ENCODE measurements at places on chromosomes 7 and 10.

DNA sequence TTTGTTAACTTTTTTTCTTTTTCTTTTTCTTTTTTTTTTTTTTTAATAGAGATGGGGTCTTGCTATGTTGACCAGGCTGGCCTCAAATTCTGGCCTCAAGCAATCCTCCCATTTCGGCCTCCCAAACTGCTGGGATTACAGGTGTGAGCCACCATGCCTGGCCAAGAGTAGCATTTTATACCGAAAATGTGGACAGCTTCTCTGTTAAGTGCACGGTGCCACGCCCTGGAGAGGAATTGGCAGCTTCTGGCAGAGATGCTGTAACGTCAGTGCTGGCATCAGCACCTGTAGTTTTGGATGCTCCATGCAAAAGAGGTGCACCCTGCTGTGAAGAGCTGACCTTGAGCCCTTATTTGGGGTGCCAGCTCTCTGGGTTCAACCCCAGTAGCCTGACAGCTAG lies 18.2 kb downstream of the IL15RA start:
- no peak for DNase-seq

GRCh38 chr7:107234436-107234835 lies 65.6 kb downstream of the HBP1 start:
- DNase-seq, result no peak

DNA sequence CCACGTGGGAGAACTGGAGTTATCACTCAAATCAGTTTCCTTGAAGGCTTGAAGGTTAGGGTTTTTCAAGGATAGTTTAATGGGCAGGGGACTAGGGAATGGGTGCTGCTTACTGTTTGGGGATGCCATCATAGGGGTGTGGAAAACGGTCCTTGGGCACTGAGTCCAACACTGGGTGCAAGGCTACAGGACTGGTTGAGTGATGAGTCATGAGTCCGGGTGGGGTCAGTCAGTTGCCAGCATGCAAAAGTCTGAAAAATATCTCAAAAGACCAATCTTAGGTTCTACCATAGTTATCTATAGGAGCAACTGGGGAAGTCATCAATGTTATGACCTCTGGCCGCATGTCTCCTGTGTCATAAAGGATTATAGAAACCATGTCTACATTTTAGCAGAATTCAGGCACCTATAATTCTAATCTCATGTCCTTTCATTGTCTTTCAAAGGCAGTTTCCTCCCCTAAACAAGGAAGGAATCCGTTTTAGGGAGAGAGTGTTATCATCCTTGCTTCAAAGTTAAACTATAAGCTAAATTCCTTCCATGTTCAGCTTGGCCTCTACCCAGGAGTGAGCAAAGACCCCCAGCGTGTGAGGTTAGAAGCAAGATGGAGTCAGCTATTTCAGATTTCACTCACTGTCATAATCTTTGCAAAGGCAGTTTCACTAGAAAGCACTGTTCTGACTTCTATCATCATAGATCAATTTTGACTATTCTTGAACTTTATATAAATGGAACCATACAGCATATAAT lies 94.5 kb downstream of the COL26A1 start:
- no peak for DNase-seq

GRCh38 chr10:62323751-62324150 lies 50.4 kb upstream of the ZNF365 start:
- DNase-seq, result no peak

GRCh38 chr10:132484922-132485321 lies 52.7 kb upstream of the INPP5A start:
- DNase-seq, result no peak

GRCh38 chr7:77497079-77497478 lies 40.0 kb upstream of the PTPN12 start:
- DNase-seq, result no peak

- no peak for DNase-seq
Measured at GRCh38 chr10:27413831-27414348, 90.2 kb upstream of the RAB18 start.

GRCh38 chr10:14742815-14743214 lies 31.9 kb downstream of the FAM107B start:
- no peak for DNase-seq

GRCh38 chr7:18222636-18223035 lies 195.0 kb upstream of the PRPS1L1 start:
- DNase-seq, result no peak

DNA sequence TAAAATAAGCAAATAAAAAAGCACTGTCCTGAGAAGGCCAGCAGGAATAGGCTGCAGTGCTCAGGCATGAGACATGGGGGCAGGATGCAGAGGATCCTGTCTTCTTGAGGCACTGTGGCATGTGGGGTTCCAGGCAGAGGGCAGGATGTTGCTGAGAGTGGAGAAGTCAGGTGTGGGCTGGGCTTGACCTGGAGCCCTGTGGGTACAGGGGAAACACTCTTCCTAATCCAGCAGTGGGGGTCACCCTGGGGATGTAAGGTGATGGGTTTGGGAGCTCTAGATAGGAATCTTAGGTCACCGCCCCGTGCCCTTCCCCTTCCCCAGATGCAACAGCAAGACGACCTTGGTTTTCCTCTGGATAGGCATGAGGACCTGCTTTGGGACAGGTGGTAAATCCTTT lies 13.6 kb downstream of the SUMF2 start:
- DNase-seq, result no peak

- DNase-seq, result no peak
Measured at GRCh38 chr10:59654007-59654406, 55.6 kb downstream of the SLC16A9 start.

DNA sequence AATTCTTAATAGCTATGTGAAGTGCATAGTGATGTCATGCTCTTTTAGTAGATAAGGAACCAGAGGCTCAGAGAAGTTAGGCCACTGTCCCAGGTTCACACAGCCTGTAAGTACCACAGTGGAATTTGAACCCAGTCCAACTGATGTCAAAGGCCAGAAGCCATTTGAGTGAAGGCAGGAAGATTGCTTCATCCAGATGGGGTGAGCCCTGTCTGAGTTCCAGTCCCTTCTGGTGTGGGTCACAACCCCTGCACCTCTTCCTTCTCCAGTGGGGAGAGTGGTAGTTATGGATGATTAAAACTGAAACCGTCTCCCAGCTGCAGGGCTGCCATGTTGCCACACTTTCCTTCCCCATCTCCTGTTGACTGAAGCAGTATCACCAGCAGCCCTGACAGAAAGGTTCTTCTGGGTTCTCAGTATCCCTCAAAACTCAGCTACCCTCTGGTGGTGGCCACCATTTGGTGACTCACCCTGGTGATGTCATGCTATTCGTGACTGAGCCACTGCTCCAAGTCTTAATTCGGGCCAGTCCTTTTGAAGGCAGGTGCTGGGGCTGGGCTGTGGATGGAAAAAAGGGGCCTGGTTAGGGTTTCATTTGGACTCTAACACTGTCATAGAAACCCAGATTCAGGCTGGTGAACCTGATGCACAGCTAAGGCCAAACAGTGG lies 1.5 kb upstream of the C10orf95 start:
- DNase-seq, result no peak

DNA sequence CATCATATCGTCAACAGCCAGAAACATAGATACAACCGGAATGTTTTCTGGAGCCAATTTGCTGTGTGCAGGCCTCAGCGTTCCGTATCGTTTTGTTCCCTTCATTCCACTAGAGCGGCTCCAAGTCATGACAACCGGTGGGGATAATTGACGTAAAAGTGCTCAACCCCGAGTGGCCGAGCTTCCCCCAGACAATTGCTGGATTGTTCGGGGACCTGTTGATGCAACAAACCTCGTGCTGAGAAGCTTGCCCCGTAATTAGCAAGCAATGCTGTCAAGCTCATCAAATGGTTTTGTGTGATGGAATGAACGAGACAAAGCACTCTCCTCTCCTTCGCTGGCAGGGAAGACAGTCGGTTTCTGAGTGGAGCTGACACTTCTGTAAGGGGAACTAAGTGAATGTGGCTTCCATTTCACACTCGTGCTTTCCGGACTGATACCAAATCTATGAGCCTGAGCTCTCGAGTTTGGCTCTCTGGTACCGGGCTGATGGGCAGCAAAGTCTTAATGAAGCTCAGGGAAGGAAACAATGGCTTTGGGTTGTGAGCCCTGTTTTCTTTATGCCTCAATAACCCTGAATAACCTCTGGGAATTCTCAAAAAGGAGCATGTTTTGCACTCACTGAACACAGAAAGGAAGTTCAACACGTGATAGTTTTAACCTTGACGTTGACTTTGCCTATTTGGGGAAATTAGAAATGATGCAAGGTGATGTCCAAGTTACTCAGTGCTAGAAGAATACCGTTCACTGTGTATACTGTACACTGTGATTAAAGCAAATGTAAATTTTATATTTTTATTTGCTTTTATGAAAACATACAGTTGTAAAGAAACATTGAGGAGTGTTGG lies 220.5 kb downstream of the BAMBI start:
- no peak for DNase-seq

GRCh38 chr10:116760919-116761318 lies 18.6 kb upstream of the HSPA12A start:
- DNase-seq, result no peak
